ENCODE measurements at places on chromosomes 3 and 15. TPM values are rescaled to one million over a fixed set of nuclear protein-coding genes. Genes with fewer than 3 reads are reported as not detected.

The POTEB3 gene
- not detected for total RNA-seq

The OR5K2 gene
- not detected for total RNA-seq

The UNC45A gene
- 54.5 TPM for total RNA-seq

The PRICKLE2 gene
- 2.4 TPM for total RNA-seq

The IL17RB gene
- total RNA-seq, result 0.96 TPM

The CMTM8 gene
- 13.0 TPM for total RNA-seq

The FETUB gene
- total RNA-seq, result not detected

The GABRB3 gene
- 76.9 TPM for total RNA-seq

The MYL3 gene
- not detected for total RNA-seq

The STARD5 gene
- total RNA-seq, result 2.1 TPM

The CADM2 gene
- total RNA-seq, result 0.10 TPM

The ITIH3 gene
- 0.14 TPM for total RNA-seq

The ANKRD34C gene
- not detected for total RNA-seq

The APBA2 gene
- total RNA-seq, result 16.3 TPM

The CX3CR1 gene
- not detected for total RNA-seq

The GJD2 gene
- not detected for total RNA-seq

The UROC1 gene
- not detected for total RNA-seq
